ENCODE measurements at places on chromosomes 13 and 19.

GRCh38 chr13:73482556-73482955, 423.8 kb downstream of the KLF5 start:
- DNase-seq, result no peak

DNA sequence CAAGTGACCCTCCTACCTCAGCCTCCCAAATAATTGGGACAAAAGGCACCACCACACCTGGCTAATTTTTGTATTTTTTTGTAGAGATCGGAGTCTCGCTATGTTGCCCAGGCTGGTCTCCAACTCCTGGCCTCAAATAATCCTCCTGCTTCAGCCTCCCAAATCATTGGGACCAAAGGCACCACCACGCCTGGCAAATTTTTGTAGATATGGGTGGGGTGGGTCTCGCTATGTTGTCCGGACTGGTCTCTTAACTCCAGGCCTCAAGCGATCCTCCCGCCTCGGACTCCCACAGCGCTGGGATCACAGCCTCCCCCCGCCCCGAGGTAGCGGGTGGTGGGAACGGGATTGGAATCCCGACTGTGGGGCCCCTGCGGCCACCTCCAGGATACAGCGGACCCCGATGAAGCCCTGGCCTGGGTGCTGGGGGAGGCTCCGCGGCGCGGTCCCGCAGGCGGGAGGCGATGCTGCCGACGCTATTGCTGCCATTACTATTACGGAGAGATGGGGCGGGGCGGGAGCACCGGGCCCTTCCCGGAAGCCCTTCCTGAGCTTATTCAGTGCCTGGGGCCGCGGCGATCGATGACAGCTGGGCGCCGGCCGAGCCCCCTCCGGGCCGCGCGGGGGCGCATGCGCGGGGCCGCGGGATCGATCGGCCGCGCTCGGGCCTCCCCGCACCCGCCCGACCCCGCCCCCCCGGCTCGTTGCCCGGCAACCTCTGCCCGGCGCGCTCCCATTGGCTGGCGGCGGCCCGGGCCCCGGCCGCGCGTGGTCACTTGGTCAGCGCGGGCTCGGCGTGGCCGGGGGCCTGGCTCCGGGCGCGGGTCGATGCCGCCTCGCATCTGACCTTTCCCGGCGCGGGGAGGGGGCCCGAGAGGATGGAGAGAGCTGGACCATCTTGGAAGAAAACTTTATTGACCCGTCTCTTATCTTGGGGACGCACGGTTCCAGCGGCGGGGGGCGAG, 27.9 kb upstream of the ONECUT3 start:
- DNase-seq, result peak; percentile 96

DNA sequence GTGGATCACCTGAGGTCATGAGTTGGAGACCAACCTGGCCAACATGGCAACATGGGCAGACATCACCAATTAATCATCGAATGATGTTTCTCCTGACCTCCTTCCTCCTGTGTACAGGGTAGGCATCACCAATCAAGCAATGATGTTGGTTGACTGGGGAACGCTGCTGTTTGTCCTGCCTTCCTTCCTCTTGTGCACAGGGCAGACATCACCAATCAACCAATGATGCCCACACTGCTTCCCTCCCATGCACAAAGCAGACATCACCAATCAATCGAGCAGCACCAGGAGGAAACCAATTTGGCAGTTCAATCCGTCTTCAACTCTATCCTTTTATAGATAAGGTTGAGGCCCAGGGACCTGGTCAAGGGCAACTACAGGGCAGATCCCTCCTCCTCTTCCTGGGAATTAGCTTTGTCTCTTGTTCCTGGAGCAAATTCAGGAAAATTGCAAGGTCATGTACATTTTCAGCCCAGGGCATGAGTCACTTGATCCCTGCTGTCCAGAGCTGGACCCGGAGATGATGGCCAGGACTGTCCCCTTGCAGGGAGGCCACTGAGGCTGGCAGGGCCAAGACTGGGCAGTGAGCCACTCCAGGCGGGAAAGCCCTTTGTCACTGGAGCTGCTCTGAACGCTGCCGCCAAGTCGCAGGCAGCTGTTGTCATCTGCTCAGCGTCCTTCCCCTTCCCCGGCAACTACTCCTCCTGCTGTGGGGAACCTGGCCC, 5.3 kb upstream of the CSNK1G2 start:
- peak; percentile 16 for DNase-seq

DNA sequence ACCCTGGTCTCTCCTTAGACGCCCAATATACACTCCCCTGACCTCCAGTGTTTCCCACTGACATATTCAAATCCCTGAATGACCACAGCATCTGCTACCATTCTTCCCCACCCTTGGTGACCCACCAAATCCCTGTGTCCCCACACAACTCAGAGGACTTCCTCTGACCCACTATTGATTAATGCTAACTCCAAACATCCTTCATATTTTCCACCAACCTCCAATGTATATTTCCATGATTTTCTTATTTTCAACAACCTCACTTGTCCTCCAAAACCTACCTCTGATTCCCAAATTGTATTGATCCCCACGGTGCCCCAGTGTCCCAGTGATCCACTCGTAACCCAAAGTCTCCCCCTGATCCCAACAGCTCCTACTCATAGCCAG, 526 bp upstream of the DMWD start:
- no peak for DNase-seq

DNA sequence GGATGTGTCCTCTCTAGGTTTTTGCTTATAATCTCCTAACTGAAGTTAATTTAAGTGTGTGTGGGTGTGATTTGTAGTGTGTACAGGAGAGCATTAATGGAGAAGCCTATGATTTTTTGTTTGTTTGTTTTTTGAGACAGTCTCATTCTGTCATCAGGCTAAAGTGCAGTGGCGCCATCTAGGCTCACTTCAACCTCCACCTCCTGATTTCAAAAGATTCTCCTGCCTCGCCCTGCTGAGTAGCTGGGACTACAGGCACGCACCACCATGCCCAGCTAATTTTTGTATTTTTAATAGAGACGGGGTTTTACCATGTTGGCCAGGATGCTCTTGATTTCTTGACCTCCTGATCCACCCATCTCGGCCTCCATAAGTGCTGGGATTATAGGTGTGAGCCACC, 20.6 kb downstream of the ZNF701 start:
- DNase-seq, result no peak

DNA sequence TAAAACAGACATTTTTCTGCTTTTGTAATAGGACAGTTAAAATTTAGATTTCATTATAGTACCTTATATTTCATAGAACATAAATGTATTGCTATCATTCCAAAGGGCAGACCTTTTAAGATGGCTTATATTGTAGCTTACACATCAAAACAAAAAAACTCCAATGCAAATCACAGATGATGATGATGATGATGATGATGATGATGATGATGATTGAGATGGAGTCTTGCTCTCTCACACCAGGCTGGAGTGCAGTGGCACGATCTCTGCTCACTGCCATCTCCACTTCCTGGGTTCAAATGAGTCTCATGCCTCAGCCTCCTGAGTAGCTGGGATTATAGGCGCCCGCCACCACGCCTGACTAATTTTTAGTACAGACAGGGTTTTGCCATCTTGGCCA, 189.9 kb upstream of the RNF113B start:
- DNase-seq, result no peak

GRCh38 chr13:113979791-113980471, 6.1 kb upstream of the C13orf46 start:
- DNase-seq, result no peak

DNA sequence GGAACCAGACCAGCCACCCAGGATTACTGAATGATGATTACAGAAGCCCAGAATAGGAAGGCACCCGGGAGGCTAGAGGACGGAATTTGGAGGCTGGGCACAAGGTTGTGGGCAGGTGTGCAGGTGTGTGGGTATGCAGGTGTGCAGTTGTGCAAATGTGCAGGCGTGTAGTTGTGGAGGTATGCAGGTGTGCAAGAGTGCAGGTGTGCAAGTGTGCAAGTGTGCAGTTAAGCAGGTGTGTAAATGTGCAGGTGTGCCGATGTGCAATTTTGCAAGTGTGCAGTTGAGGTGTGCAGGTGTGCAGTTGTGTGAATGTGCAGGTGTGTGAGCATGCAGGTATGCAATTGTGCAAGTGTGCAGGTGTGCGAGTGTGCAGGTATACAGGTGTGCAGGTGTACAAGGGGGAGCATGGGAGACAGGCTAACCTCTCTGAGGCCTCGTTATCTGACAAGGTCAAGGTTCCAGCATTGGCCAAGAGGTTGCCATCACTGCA, 131.8 kb downstream of the KCTD15 start:
- DNase-seq, result no peak
